ENCODE measurements at places on chromosomes 6 and 20. TPM values are rescaled to one million over a fixed set of nuclear protein-coding genes. Genes with fewer than 3 reads are reported as not detected.

Gene GJA1
- 736 TPM for total RNA-seq

DNA sequence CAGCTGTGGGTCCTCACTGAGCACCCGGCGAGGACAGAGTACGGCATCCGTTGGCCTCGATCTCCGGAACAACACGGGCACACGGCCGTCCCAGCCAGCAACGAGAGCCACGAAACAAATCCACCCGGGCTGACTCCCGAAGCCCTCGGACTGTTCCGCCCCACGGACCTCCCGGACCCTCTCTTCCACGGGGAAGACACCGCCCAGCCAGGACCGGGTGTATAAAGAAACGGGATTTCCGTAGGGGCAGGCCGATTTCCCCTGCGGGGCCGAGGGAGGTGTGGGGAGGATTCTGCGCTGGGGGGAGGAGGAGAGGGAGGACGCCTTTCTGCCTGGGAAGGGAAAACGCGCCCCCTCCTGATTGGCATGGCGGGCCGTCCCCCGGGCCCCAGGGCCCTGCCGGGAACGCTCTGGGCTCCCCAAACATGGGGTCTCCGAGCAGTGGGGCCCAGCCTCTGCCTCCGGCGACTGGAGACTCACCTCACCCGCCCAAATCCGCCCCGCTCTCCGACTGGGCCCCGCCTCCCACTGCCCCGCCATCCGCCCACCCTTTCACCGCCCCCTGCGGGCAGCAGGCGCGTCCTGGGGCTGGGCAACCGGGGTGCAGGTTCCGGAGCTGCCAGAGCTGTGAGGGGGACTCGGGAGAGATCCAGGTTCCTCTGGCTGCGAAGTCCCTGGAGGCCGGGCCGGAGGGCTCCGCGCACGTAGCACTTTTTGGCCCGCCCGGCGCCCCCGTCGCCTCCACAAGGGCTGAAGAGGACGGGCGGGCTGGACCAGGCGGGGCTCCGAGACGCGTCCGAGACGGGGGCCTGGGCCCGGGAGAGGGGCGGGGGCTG, 679 bp upstream of the PPDPF start:
- DNase-seq, result peak; percentile 72

Gene BMP7
- total RNA-seq, result 17.1 TPM

DNA sequence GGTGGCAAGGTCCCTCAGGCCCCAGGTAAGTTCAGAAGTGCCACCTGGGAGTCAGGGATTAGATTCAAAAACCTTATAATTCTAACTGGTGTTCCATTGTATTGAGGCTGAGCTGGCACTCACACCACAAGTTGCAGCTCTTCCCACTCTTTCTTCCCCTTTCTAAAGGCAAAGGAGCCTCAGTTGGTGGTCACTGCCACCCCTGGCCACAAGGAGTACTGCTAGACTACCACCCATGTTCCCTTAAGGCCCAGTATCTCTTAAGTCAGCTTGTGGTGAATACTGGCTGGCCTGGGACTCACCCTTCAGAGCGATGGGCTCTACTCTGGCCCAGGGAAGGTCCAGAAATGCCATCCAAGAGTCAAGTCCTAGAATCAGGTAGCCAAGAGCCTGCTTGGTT, 421.1 kb upstream of the KHDRBS2 start:
- no peak for DNase-seq

GRCh38 chr6:43735642-43736199, 34.3 kb upstream of the VEGFA start:
- DNase-seq, result no peak

Gene FOXQ1
- not detected for total RNA-seq

DNA sequence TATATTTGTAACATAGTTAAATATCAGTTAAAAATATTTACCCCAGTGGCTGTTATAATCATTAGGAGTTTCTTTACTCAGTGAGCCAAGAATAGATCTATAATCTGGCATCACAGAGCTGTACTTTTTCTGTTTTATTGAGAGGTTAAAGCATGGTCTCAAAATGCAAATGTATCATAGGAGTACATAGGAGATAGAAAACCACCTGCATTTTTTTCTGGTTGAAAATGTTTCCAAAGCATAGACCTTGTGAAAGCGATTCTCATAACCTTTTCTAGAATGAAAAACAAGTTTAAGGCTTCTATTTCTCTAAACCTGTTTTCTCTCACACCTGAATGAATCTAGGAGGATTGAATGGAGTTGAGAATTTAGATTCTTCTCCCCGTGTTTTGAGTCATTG, 14.4 kb downstream of the KCNQ5 start:
- no peak for DNase-seq

All from umbilical cord (tissue), 2 donors.